ENCODE measurements at places on chromosomes 5 and 9.
A peak's percentile ranks its signal among the peaks of the same experiment; 100 is the strongest.

DNA sequence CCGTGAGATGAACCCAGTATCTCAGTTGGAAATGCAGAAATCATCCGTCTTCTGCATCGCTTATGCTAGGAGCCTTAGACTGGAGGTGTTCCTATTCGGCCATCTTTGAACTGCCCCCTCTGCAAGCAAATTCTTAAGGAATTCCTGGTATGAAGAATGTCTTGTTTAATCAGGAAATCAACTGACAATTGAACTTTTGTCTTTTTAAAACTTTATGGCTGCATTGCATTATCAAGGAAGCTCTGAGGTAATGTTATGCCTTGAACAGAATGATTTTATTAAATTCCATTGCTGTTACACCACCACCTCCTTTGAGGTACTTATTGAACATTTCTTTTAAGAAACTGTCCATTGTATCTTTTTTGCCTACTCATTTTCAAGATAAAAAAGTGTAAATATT lies 1915.7 kb upstream of the CDH9 start:
- no peak for DNase-seq

GRCh38 chr5:58077416-58077815 lies 382.5 kb downstream of the PLK2 start:
- no peak for DNase-seq

DNA sequence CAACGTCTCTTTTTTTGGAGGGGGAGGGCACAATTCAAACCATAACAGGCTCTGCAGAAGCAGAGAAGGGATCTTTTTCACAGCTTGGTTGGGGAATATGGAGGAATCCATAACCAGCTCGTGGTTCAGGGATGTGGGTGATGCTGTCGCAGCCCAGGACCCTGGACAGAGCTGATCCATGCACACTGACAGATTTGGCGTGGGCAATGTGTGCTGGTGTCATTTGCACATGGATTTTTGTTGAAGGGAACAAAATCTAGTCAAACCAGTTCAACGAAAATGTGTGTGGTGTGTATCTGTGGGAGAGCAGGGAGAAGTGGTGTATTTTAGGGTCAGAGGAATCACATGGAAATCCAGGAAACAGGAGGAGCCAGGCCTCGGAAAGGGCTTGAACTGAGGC lies 4.2 kb downstream of the DOCK2 start:
- DNase-seq: no peak

DNA sequence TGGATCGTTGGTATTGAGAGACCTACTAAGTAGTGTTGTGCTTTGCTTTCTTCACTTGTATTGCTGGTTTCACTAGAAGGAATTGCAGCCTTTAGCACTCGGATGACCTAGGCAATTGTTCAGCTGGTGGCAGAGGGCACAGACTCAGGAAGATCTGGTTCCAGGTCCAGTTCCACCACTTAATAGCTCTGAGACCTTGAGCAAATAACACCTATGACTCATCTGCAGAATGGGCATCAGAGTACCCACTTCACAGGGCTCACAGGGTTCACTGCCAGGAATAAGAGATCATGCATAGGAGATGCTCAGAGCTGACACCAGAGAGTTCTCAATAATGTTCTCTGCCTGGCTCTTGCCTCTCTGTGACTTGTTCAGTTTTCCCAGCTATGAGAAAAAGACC lies 133.6 kb downstream of the SIL1 start:
- DNase-seq: no peak

DNA sequence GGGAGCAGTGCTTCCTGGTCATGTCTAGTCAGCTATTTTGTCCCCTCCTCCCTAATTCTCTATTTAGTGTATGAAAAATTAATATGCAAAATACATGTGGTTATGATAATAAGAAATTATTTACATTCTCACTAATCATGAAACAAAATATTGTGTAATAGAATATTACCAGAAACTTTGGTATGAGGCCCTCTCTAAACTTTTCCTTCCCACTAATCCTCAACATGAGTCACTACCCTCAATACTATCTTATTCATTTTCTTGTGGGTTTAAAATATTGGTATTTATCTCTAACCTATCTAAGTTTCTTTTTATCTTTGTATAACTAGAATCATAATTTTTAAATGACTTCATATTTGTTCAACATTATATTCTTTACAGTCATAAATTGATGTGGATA lies 545.9 kb upstream of the PTPRD start:
- DNase-seq: no peak

DNA sequence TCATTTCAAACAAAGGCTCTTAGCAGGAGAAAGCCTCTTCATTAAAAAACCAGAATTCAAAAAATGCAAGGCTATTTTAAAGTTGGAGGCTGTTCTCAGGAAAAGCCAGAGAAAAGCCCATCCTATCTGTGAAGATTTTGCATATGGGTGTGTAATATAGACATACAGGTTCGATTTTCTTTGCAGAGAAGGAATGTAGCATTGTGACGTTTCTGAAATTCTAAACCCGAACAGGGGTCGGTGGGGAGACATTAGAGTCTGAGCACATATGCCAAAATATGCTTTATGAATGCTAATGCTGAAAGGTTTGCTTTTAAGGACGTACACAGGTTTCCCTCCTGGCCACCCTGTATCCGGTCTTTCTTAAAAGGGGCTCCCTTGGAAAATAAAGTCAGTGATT lies 363.1 kb upstream of the PAPPA start:
- no peak for DNase-seq

DNA sequence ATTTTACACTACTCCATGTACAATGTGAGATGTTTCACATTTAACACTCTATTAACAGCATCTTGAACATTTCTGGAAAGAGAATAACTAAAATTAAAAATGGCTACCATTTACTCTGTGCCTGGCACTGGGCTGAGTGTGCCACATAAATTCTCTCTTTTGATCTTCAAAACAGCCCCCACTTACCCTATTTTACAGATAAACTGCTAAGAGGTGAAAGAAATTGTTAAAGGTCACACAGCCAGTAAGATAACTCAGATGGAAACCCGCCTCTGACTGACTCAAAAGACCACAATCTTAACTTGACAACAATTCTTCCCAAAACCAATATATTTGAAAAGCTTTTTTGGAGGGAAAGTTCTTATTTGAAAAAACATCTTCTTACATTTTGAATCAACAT lies 97.3 kb downstream of the MAPKAP1 start:
- no peak for DNase-seq

- DNase-seq: no peak
Observed at GRCh38 chr9:134088063-134088725, 20.4 kb upstream of the BRD3 start.

- no peak for DNase-seq
Observed at GRCh38 chr9:106069241-106069640, 374.9 kb downstream of the TMEM38B start.

- no peak for DNase-seq
Observed at GRCh38 chr5:83244516-83244915, 167.2 kb downstream of the XRCC4 start.

DNA sequence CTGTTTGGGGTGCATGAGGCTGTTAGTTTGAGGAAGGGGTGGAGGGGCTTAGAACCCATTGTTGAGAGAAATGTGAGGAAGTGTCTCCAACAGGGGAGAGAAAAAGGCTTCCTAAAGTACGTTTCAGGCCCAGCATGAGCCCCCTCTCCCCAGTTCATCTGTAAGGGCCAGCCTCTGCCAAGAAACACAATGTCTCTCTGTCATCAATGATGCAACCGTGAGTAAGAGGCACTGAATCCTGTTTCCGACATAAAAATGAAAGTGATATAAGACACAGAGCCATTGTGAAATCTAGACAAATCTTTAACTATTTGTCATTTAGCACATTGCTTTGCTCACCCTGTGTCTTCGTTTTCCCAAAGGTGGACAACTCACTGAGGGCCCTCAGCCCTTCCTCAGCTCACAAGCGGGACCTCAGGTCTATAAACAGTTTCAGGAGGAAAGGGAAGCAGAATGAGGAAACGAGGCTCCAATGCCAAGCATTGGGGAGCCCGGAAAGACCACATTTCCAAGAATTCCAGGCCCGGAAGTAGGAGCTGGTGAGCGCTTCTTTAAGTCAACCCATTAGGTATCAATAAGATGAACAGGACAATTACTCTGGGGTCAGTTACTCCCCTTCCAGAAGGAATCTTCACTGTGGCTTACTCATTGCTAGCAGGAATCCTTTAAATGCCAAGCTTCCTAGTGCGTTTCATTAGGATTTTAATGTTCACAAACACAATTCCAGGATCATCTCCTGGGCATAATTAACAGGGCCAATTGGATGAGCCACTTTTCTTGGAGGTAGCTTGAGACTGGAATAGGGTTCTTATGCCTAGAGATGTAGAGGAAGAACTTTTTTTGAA lies 59.0 kb upstream of the KLF4 start:
- DNase-seq: no peak

DNA sequence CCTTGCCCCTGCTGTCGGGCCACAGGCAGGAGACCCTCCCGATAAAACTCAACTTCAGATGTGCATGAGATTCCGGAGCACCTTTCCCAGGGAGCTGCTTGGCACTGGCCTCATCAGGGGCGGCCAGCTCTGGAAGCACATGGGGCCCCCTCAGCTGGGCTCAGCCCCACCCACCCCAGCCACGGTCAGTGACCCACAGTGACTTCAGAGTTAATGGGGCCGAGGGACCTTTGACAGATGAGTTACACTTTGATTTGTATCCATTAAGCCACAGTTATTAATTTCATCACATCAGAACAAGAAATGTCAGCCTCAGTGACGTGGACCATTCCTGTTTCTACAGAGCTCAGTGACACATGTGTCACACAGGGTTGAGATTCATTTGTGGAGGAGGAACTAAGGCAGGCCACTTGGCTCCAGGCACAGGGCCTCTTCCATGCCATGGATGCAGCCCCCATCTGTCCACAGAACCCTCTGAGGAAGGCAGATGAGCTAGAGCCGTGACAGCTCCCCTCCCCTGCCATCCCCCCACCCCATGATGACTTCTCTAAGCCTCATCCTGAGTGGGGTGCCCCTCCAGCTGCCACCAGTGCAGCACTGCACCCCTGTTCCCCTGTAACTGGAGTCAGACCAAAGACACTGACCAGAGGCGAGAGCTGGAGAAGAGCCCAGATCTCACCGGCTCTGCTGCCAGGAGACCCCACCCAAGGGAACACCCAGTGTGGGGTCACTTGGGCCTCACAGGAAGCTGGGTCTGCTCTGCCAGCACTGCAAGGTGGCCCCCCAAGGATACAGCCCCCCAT lies 69.4 kb upstream of the ADAMTS2 start:
- no peak for DNase-seq

DNA sequence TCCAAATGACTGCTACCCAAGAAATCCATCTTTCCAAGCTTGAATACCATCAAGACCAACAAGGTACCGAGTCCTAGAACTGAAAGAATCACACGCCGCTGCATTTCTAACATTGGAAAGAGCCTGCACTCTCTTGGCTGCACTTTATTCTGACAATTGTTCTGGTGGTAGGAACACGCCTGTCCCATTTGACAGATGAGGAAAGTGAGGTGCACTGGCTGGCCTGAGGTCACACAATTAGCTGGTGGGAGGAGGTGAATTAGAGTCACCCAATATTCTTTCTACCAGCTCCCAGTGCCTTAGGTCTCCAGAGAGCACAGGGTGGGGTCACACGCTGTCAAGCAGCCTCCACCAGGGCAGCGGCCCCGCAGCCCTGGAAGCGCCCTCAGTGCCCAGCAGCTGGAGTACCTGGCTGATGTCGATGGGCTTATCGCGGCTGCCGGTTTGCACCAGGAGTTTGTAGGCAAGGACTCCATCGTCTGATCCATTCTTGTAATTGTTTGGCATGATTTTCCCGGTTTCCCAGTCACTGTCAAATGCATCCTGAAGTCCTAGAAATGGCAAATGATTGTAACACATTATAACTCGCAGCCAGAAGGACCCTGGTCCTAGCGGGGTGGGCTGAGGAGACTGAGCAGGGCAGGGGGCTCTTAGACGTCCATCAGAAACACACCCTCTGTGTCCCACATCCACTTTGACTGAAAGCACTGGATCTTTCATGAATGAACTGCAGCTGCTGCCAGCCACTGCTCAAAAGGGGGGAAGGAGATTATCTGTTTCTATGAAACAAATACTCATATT lies 55.1 kb downstream of the PTCH1 start:
- no peak for DNase-seq

- no peak for DNase-seq
Observed at GRCh38 chr9:4211032-4211725, 88.7 kb downstream of the GLIS3 start.

DNA sequence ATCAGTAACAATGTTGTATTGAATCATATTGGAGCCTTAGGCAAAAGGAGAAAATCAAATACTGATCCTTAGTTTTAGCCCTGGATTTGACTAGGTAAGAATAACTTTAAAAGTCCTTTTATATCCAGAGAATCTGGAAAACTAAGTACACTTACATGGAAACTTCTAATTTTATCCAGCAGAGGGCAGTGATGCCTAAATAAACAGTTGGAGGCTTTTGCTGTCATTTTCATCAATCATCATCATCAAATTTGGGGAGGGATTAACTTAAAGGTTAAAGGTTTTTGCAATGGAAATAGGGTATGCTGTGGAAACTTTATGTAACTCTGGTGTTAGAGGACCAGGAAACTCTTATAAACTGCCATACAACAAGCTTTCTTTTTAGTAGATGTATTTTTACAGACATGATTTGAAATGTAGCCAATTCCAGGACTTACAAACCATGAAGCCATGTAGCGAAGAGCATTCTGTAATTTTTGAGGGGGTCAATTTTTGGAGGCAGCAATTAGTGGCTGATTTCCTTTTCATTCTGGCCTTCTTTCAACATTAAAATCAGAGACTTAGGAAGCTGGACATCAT lies 112.7 kb downstream of the OSTF1 start:
- DNase-seq: peak; percentile 27

DNA sequence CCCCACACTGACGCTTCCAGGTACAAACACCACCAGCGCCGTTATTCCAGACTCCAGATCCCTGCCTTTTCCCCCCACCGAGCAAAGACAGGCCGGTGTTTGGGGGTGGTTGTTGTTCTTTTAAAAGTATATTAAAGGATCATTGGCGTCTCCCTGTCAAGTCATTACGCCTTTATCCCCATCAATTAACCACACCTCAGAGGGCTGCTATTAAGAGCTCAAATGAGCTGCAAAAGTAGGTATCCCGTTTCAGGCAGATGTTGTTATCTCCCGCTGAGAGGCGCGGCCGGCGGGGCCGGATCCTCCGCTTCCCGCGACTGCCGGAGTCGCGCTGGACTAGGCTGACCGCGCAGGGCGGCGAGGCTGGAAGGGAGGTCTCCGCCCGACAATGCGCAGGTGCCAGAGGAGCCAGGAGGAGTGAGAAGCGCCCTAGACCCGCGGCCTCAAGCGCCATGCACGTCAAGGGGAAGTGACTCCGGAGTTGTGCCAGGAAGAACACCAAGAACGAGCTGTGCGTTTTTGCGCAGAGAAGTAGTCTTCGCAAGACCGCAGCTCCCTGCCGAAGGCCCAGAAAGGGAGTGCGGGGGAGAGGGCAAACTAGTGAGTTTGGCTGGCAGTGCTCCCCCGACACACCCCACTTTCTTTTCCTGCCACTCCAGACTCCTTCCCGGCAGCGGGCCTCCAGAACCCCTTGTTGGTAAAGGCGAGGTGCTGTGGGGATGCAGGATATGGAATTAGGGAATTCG lies 8.2 kb downstream of the NR2F1-AS1 start:
- DNase-seq: no peak

DNA sequence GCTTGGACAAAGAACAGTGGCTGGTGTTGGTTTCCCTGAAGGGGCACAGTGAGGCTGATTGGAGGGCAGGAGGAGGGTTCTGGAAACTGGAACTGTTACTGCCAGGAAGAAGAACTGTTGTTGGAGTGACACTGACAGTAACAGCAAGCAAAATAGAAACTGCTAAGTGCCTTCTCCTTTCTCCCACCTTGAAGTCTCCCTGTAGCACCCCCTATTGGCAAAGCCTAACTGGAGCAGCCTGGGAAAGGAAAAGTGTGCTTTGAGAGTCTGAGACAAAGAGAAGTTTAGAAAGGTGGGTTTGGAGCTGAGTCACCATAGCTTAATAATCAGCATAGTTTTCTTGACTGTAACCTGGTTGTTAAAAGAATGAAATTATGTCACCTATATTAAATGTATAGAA lies 2.5 kb upstream of the TMEM174 start:
- DNase-seq: peak; percentile 2
